Inflammatory macrophage treated with lipopolysaccharide for 1 hour (primary cell): ENCODE measurements at places on chromosomes 7 and 10.

GRCh38 chr7:103541026-103541425 lies 95.0 kb upstream of the SLC26A5 start:
- DNase-seq: no peak

- DNase-seq: no peak
Observed at GRCh38 chr10:133422807-133423771, 1.3 kb downstream of the SPRN start.

GRCh38 chr10:46325021-46325420 lies 38.2 kb downstream of the ANTXRL start:
- no peak for DNase-seq

GRCh38 chr10:29575098-29575455 lies 59.7 kb downstream of the SVIL start:
- DNase-seq: no peak

DNA sequence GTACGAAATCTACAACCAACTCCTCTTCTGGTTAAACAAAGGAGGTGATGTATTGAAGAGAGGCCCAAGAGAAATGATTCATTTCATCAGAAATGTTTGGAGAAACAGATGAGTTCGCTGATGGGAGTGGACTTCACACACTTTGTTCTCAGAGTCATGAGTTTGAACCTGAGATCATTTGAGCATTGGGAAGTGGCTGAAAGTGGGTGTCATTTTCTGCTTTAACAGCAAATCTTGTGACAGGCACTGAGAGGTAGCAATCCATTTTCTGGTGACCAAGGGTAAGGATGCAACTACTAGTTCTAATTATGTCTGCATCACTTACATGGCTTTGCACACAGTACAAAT lies 51.4 kb downstream of the RBM20 start:
- DNase-seq: peak; percentile 33

DNA sequence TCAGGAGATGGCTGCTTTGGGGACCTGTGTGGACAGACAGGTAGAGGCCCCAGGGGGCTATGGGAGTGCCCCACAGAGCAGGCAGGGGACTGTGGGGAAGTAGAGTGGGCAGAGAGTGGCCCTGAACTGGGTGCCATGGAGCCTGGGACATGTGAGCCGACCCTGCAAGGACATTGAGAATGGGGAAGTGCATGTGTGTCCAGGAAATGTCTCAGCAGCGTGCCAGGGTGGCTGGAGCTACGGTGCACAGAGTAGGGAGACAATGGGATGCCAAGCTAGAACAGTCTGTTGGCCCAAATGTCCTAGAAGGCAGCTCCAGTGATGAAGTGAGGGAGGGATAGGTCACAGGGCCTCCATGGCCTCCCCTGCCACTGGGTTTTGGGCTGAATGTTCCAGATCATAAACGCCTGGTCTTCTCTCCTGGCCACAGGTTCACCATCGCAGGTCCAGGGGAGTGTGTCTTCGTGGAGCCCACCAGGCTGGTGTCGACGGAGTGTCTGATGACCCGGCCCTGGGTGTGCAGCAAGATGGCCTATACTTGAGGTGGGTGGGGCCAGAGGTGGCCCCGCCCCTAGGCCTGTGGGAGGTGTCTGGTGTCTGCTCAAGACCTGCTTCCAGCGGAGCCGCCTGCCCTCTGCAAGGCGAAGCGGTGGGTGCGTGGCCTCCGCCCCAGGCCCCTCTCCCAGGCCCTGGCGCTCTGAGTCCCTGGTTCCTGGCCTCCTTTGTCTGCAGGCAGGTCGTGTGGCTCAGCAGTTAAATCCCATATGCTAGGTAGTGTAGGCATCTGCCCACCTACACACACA lies 20.5 kb downstream of the CLEC2L start:
- DNase-seq: peak; percentile 26

DNA sequence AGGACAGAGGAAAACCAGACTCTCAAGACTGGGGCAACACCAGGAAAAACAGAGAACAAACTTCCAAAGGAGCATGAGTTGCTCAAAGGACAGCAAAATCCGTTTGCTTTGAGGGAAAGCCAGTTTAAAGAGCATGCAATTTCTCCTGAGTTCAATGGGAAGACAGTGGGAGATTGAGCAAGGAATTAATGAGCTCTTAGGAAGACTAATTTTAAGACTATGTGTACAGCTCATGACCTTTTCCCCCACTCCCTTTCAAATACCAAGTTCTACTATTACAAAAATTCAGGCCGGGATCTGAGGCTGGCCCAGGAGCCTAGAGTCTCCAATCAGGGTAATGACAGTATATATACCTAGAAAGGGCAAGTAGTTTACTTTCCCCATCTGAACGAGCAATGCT lies 79.2 kb downstream of the EPDR1 start:
- DNase-seq: no peak

- no peak for DNase-seq
Observed at GRCh38 chr10:113954409-113954808, 89.3 kb upstream of the ADRB1 start.

DNA sequence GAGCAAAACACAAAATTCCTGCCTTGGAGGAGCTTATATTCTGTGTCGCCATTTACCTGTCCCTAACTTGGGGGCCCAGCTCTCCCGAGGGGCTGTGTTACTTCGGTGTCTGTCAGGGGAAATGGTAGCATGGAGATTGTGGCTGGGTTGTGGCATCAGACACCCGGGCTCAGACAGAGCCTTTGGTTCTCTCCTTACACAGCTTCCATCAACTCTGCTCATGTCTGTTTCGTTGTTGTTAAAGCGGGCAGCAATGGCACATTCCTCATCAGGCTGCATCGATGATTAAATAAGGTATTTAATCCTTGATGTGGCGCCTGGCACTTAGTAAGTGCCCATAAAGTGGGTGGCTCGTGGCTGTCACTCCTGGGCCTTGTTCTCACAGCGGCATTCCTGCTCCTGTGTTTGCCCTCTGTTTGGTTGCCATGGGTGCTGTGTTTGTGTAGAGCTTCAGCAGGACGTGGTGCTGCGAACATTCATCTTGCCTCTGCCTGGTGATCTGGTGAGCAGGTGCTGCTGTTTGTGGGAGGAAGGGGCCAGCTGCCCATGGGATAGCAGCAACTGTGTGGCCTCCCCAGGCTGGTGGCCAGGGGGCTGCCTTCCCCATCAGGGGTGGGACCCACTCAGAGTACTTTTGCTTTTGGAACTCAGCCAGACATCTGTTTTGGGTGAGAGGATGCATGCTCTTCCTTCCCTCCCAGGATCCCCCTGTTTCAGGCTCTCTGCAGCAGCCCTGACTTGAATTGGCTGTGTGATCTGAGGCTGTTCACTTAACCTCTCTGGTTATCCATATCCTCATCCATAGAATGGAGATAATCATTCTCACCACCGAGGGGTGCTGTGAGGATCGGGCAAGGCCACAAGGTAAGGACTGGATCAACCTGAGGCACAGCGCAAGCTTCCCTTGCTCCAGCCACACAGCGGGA lies 207.2 kb upstream of the SVIL start:
- DNase-seq: no peak

DNA sequence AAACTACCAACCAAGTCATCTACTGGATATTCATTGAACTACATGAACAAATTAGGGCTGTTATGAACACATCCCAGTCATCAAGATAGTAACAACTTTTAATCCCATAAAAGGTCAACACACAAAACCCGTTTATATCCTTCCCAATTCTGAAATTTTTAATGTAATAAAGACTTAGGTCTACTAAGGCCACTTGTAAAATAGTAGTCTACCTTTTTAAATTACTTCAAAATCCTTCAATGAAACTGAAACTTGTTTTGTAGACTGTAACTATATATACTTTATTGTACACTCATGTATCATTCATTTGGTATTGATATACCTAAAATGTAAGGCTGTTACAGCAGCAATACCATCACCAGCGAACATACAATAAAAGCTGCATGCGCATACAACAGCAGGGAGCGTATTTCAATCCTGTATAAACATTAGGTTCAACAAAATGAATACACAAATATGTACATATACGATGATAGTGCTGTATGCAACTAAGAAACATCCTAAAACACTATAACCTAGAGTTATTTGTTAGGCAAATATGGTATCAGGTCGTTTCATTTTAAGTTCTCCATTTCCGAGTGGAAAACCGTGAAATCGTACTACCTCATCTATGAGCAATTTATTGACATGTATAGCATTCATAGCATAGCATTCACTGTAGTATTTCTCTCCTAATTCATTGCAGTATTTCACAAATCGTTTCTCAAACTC lies 973 bp downstream of the ATAD1 start:
- DNase-seq: no peak

- DNase-seq: no peak
Observed at GRCh38 chr7:51214098-51214497, 102.5 kb downstream of the COBL start.

DNA sequence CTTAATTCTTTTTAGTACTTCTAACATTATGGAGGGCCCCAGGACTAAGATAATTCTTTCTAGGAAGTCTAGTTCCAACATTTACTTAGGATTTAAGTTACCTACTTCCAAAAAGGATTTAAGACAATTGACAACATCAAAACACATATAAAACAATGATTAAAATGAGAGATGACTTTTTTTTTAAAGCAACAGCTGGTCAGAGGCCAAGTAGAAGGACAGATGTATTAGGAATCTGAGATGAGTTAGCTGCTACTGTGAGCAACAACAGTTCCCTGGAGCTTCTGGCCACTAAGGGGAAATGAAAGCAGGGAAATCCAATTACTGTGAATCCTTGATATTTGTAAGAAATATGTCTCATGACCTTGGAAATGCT lies 222.3 kb downstream of the PHTF2 start:
- peak; percentile 25 for DNase-seq

DNA sequence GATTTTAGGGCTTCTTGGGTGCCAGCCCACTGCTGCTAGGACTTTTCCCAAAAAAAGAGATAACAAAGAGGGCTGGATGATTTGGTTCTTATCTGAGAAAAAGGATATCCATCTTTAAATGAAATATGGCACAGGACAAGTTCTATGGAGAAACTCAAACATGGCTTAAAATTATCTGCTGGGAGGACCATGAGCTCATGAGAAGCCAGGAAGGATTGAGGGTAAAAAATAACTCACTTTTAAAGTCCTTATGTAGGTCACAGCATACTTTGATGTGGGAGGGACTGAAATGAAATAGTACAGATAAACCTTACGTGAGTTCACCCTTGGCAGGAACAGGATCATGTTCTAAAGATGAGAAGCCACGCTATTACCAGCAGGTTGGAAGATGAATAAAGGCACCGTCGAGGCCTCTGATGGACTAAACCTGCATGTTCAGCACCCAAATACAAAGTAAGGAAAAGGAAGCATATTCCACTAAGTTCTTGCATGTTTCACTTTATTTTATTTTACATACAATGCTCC lies 369.2 kb upstream of the KLF6 start:
- no peak for DNase-seq

GRCh38 chr10:110918643-110919348 lies at the start of gene BBIP1:
TSS of gene BBIP1 (minus strand) at chr10:110919180. CDS start at chr10:110918157, 1,023 bp downstream.
- DNase-seq: peak; percentile 100

- DNase-seq: no peak
Observed at GRCh38 chr10:71737001-71737833, 17.6 kb upstream of the C10orf105 start.

GRCh38 chr10:63738410-63738809 lies 217.2 kb downstream of the REEP3 start:
- DNase-seq: no peak

- DNase-seq: no peak
Observed at GRCh38 chr7:20365486-20365885, 34.8 kb downstream of the ITGB8 start.

- no peak for DNase-seq
Observed at GRCh38 chr7:24907311-24907886, 72.6 kb downstream of the OSBPL3 start.

- DNase-seq: no peak
Observed at GRCh38 chr7:106566196-106566595, 94.8 kb downstream of the CCDC71L start.

- DNase-seq: peak; percentile 80
Observed at GRCh38 chr10:45418849-45419675, 45.0 kb downstream of the ALOX5 start.

DNA sequence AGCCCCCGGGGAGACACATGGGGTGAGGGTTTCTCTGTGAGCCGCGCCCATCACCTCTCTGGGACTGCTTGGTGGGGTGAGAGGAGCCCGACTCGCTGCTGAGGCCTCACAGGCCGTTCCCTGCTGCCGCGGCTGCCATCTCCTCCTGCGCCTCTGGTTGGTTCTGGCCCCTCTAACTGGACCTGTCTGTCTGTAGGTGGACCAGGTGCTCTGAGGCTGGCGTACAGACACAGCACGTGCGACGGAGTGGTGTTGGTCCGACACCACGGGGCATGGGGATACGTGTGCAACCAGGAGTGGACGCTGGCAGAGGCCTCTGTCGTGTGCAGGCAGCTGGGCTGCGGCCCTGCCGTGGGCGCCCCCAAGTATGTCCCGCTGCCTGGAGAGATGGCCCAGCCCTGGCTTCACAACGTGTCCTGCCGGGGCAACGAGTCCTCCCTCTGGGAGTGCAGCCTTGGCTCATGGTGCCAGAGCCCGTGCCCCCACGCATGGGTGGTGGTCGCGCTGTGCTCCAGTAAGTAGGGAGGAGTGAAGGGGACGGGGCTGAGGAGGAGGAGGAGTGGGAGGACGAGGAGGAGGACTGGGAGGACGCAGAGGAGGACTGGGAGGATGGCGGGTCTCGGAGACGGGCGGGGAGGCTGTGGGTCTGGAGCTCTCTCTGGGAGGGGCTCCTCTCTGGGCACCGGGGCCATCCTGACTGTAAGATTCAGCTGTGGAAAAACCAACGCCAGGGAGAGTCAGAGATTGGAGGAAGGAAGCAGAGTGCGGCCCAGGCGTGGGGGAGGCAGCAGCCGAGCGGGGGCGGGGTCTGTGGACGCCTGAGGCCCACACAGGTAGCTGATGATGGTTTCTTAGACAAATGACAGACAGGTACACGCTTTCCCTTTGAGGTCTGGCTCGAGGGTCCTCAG lies 2.6 kb downstream of the SCART1 start:
- DNase-seq: no peak

GRCh38 chr7:4801839-4802231 lies 26.4 kb downstream of the AP5Z1 start:
- DNase-seq: no peak

GRCh38 chr7:18962031-18962430 lies 155.4 kb downstream of the TWIST1 start:
- DNase-seq: no peak

GRCh38 chr7:100132697-100133151 lies 6.0 kb downstream of the MBLAC1 start:
- peak; percentile 51 for DNase-seq

DNA sequence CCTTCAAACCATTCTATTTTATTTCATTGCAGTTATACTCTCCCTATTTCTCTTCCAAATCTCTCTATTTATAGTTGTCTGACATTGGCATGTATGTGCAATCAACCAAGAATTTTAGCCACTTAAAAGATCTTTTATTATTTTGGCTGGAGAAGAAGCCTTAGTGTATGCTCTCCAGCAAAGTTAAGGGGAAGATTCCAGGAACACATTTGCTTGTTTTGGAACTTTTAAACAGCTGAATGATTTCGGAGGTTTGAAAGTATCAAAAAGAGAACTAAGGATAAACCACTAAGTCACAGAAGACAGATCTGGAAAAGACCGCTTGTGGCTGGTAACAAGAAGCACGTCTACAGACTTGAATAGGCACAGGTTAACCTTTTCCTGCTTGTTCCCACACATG lies 182.2 kb upstream of the FZD1 start:
- no peak for DNase-seq
